ENCODE measurements at places on chromosomes 6 and 20.

GRCh38 chr6:23455754-23456153 is 670.3 kb upstream of the NRSN1 start:
- no peak for DNase-seq

DNA sequence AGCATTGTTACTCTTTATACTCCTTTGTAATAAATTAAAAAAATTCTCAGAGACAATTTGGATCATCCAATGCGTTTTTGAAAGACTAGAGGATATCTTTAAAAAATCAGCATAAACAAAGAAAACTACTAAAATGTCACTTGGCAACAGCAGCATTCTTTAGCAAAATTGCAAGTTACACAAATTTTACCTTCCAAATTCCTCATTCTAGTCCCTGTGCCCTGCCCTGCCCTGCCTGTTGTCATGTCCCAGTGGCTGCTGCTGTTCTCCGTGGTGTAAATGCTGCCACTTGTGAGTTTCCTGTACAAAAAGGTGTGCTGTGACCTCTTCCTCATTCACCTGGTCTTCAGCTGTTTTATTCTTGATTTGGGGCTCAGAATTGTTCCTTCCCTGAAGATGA is 83.2 kb downstream of the CDC5L start:
- no peak for DNase-seq

DNA sequence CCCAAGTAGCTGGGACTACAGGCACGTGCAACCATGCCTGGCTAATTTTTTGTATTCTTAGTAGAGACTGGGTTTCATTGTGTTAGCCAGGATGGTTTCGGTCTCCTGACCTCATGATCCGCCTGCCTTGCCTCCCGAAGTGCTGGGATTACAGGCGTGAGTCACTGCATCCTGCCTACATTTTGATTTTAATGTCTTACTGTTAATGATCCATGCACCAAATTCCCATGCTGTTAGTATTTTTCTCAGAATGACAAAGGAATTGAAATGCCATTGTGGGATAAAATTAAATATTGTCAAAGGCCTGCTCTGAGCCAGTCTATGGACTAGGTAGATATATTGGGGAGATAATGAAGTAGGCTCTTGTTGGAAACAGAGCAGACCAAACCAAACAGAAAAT is 28.2 kb downstream of the CBFA2T2 start:
- no peak for DNase-seq

DNA sequence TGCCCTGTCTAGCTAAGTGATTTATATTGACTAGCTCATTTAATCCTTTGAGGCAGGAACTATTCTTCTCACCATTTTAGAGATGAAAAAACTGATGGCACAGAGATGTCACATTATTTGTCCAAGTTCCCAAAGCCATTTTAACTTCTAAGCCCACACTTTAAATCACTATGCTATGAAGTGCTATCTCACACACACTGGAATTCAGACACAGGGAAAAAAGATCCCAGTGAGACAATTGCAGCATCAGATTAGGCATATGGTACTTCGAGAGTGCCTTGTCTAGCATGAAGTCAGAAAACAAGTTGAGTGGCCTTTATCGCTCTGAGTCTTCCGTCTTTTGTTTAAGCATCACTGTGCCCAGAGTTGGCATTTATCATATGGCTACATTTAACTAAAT is 54.1 kb upstream of the PDE7B start:
- DNase-seq, result no peak

- DNase-seq, result no peak
Observed at GRCh38 chr20:2691663-2692035, 931 bp upstream of the EBF4 start.

GRCh38 chr6:128882560-128882959 is 378 bp upstream of the LAMA2 start:
- DNase-seq, result no peak

GRCh38 chr20:31476294-31476585 is 1.2 kb downstream of the REM1 start:
- no peak for DNase-seq

GRCh38 chr6:15502446-15503345 is 160.1 kb downstream of the DTNBP1 start:
- no peak for DNase-seq

GRCh38 chr6:53728570-53729194 is 63.1 kb upstream of the KLHL31 start:
- DNase-seq, result peak; percentile 57

GRCh38 chr20:58010186-58010585 is 218.3 kb downstream of the ANKRD60 start:
- no peak for DNase-seq

- DNase-seq, result no peak
Observed at GRCh38 chr6:161228921-161229591, 44.8 kb downstream of the AGPAT4 start.

DNA sequence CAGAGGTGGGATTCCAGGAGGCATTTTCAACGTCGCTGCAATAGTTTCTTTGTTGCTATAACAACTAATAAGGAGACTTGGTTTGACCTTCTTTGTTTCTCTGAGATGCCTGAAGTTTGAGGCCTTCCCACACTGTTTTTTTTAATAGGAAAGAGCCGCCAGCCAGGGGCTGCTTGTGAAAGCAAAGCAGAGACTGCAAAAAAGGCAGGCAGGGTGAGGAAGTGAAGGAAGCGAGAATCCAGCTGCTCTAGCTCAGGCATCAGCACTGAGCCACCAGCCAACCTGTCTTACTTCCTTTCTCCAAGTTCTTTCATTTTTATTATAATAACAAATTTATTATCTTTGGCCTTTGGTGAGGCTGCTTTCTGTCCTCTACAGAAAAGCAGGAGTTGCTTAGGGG is 179.1 kb downstream of the DOK5 start:
- DNase-seq, result no peak

GRCh38 chr6:135054226-135054568 is 425 bp downstream of the HBS1L start:
- no peak for DNase-seq

DNA sequence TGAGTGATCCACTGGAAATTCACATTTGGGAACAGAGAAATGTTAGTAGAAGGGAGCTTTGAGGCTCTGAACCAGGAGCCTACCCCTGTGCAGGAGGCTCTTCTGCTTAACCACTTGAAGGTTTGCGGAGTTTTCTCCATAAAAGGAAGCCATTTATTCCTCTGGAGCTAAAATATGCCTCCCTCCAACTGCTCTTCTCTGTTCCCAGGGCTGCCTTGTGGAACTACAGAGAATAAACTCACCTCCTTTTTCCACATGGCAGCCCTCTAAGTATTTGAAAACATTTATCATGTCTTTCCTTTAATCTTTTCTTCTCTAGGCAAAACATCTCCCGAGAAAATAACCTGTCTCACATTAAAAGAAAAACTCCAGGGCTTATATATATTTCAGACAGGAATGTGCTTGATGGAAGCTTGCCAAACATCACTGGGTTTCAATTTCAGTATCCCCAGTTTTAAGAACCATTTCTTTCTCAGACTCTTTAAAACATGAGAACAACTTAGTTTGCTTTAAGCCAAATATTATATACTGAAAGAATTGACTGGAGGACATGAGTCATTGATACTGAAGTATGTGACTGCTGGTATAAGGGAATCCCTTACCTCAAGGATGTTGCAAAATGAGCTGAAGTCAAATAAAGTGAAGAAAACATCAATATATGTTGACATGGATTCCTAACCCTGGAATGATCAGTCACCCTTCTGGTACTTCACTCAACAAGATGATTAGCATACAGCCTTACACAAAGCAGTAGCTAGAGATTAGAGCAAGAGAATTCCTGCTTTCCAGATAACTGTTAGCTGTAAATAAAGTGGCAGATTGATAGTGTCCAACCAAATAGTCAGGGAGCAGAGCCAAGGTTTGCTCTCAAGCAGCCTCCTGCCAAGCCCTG is 74.0 kb downstream of the ZBTB2 start:
- DNase-seq, result no peak

GRCh38 chr6:47655719-47656595 is 42.4 kb upstream of the ADGRF4 start:
- DNase-seq, result no peak

- no peak for DNase-seq
Observed at GRCh38 chr6:46816626-46817025, 23.4 kb downstream of the MEP1A start.

DNA sequence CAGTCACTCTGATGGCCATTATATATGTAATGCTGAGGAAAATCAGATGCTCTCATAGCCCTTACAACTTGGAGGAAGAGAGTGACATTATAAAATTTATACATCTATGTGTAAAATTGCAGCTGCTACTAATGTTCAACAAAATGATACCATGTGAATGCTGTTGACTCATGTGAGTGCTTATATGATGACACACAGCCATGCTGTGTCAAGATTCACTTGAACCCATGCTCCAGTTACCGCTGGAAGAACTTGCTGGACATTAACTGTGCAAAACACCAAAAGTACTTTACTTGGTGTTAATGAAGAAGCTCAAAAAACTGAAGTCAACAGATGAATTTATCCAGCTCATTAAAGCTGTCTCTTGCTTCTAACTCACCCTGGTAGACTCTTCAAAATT is 318.9 kb upstream of the PLCB4 start:
- DNase-seq, result no peak

- DNase-seq, result no peak
Observed at GRCh38 chr6:111559188-111560097, 46.2 kb downstream of the TRAF3IP2 start.

DNA sequence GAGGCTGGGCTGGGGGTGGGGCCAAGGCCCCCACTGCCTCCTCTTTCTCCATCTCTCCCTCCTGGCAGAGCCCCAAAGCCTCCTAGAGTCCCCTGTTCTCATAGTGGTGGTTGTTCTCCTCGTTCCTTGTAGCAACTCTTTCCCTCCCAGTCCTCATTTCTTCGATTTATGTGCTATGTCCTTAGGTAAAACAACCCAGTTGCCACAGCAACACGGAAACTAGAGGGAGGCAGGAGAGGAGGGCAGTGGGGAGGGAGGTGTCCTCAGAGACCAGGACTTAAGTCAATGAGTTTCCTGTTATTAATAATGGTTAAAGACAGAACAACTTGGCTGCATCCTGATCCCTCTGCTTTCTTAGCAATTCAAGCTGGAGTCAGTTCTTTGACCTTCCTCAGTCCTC is 161.0 kb downstream of the INSM1 start:
- DNase-seq, result no peak

DNA sequence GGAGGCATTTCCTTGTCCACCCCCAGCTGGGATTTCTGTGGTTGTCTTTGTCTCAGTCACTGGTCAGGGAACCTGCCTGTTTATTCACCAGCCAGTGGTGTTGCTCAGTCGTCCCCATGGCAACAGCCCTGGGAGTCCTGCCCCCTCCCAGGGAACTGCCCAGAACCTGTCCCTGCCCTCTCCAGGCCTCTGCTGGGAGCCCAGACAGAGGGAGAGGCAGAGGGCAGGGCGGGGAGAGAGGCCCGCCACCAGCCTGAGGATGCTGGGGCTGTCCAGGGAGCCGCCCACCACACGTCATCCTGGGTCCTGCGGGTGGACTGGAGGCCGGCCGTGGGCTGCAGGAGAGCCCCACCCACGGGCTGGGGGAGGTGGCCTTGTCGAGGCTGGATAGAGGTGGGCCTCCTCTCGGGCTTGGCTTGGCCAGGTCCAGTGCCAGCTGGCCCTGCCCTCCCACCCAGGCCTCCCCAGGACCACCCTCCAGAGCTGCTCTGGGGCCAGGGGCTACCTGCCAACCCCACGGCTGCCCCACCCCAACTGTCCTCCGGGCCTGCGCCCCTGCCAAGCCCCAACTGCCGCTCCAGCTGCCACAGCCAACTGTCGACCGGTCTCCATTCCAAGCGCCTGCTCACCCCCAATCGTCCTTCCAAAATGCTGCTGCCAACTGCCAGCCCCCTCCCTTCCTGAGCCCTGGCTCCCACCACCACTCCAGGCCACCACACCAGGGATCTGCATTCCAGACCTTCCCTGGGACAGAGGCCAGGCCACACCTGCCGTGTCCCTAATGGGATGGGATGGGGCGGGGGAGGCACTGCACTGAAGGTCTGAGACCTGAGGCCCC is 4.2 kb upstream of the ZBTB46 start:
- DNase-seq, result no peak

GRCh38 chr6:32655203-32655710 is 11.2 kb downstream of the HLA-DQB1 start:
- no peak for DNase-seq

GRCh38 chr6:129749749-129750120 is 39.8 kb upstream of the ARHGAP18 start:
- no peak for DNase-seq

DNA sequence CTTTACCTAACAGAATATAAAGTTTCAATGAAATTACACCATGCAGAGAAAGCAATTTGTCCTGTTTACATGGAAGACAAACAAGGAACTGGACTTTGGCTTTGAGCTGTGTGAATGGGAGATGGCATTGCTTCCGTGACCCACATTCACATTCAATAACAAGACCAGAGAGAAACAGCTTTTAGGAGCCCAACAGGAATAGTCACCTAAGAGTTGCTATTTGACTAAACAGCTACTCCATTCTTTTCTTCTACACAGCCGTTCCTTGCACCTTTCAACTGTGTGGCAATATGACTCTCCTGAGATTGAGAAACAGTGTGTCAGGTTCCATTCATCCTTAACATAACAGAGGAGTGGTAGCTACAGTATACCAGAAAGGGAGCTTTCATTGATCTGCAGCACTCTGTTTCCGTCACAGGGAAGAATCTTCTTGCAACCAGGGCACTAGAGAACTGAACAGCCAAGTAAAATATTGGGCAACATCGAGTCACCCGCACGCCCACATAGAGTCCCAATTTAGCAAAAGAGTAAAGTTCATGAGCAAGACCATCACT is 355.1 kb downstream of the HAO1 start:
- no peak for DNase-seq

GRCh38 chr6:113353392-113353791 is 503.8 kb upstream of the MARCKS start:
- DNase-seq, result no peak

- no peak for DNase-seq
Observed at GRCh38 chr6:40719671-40720374, 132.7 kb upstream of the LRFN2 start.

DNA sequence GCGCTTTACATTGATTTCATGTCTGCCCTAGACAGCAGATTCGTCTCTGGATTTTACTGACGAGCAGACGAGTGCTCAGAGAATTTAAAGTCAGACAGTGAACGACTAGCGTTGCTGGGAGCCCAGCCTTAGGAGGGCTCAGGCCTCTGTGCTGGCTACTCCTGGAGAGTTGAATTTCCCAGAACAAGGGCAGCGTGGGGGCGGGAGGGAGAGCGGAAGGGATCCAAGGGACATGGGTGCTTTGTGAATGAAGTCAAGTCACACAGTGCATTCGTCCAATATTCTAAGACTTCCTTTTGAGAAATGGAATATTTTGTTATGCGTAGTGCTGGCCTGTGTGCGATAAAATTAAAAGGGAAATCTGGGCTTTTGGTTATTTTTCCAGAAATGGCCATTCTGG is 126.5 kb downstream of the MYLK4 start:
- DNase-seq, result no peak

GRCh38 chr6:1702580-1703051 is 92.9 kb downstream of the FOXC1 start:
- no peak for DNase-seq

GRCh38 chr6:91221072-91221720 is 634.3 kb upstream of the MAP3K7 start:
- no peak for DNase-seq

DNA sequence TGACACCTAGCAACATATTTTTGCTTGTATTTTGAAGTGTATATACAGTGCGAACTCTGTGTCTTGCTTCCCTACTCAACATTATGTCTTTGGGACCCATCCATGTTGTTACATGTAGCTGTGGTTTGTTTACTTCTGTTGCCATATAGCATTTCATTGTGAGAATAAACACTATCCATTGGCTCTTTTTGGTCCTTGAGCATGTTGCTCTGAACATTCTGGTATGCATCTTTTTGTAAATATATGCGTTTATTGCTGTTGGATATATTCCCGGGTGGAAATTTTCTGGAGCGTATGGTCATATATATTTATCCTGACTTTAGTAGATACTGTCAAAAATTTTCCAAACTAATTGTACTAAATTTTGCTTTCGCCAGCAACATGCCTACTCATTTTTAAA is 222.5 kb upstream of the SPTLC3 start:
- DNase-seq, result no peak

Data from CD4-positive, alpha-beta T cell treated with Interleukin-1 beta for 1 hour (primary cell).